ENCODE measurements at places on chromosomes 4 and X.

DNA sequence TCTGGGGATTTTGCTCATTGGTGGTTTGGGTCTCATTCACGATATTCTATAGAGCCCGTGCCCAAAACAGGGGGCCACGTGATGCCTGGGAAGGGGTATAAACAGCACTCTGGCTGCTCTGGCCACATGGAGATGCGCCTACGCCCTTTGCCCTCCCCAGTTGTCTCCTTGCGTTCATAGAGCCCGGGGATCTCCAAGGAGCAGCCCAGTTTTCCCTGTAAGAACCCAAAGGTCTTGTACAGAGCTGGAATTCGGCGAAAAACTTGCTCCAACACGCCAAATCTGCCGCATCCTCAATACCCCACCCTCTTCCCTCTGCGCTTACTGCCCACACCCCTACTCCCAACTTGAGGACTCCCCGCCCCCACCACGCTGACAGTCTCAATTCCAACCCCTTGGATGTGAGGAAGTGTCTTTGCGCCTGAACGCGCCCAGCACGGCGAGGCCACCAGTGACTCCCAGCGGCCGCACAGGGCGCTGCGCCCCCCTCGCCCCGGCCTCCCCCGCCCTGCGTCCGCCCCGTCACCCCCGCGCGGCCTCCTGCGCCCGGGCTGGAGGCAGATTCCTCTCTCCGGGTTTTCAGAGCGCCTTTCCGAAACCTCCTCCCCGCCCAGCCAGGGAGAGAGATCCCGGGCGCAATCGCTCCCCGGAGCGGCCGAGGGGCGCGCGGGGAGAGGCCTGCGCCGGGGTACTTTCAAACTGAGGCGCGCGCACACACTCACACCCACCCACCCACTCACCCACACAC, at the start of gene NHS:
TSS of gene NHS (plus strand) at position 582 of the 748 bp plus-strand sequence. CDS start 558 bp downstream, outside the sequence.
- no peak for DNase-seq

GRCh38 chr4:20126906-20127305, 124.8 kb upstream of the SLIT2 start:
- DNase-seq, result no peak

GRCh38 chr4:40721730-40722171, 28.0 kb upstream of the NSUN7 start:
- no peak for DNase-seq

DNA sequence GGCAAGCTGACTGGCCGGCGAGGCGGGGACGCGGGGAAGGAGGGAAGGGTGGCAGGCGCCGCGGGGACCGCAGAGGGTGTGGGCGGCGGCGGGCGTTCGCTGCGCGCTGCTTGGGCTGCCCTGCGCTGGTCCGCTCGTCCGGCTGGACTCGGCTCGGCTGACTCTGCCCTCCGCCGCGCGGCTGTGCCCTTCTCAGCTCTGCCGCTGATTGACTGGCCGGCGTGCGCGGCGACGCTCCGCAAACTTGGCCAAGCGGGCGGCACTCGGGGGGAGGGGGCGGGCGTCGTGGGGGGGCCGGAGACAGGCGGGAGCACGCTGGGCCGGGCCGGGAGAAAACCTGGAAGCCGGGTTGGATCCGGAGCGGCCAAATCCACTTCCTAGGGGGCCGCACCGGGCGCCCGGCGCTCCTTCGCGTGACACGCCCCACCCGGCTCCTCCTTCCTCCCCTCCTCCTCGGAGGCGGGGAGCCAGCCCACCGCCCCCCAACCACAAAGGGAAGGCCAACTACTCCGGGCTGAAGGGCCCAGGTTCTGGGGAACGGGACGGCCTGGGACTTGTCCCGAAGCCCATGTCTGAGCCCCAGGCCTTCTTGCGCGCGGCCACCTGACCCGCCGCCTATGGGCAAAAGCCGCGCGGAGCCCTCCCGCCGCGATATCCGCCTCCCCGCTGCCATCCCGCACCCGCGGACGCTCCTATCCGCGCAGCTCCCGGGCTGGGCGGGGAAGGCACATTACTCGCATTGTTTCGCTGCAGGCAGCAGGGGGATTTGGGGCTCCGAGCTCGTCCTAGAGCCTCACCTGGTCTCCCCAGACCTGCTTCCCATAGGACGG, at the start of gene GPC4:
TSS of gene GPC4 (minus strand) at position 214 of the 830 bp plus-strand sequence. CDS start 524 bp downstream, outside the sequence.
- DNase-seq, result no peak

DNA sequence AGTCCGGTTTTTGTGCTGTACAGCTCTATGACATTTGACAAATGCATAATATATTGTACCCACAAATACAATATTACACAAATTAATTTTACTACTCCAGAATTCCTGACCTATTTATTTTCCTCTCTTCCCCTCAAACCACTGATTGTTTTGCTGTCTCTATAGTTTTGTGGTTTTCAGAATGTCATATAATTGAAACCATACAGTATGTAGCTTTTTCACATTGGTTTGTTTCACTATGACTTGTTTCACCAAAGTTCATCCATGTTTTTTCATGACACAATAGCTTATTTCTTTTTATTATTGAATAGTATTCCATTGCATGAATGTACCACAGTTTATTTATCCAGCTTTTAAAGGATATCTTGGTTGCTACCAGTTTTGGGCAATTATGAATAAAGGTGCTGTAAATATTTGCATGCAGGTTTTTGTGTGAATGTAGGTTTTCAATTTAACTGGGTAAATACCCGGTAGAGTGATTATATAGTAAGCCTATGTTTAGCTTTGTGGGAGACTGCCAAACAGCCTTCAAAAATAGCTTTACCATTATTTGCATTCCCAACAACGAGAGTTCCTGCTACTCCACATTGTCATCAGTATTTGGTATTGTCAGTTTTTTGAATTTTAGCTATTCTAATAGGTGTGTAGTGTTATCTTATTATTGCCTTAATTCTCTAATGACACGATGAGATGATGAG, 25.9 kb downstream of the RNF175 start:
- DNase-seq, result no peak

DNA sequence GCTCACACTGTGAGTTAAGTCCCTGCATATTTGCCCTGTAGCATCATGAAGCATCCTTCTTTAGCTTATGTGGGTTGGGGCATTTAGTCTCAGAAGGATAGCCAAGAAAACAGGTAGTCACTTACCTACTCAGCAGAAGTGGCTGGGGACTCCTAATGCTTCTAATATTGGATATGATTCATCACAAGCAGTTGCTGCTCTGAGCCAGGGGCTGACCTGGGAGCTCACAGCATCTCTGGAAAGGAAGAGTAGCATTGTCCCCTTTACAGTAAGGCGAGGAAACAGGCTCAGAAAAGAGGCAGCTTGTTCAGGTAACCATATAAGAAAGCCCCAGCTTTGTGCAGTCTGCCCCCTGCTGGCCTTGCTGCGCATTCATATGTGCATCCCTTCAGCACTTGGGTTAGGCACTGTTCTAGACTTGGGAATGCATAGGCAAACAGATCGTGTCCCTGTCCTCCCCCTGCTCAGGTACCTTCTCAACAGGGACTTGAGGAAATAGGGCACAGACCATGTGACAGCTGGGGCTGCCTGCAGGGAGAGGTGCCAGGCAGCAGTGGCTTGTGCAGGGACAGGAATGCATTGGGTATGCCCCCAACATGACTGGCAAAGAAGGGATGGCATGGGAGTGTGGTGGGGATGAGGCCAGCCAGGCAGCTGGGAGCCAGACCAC, 35.7 kb upstream of the TBC1D14 start:
- DNase-seq, result peak; percentile 69

DNA sequence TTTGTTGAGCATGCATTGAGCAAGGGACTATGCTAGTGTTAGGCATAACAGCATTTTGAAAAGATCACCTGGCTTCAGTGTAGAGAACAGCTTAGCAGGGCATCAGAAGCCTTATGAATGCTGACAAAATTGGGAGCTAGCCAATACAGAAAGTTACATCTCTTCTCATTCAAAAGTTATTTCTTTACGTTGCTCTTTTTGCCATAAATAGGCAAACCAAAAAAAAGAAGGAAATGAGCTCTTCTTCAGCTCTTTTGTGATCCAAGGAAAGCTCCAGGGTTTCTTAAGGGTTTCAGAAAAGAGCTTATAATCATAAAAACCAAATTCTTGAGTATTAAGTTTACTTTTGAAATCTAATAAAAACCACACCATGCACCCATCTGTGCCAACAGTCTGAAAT, 35.2 kb upstream of the LNX1 start:
- DNase-seq, result no peak

DNA sequence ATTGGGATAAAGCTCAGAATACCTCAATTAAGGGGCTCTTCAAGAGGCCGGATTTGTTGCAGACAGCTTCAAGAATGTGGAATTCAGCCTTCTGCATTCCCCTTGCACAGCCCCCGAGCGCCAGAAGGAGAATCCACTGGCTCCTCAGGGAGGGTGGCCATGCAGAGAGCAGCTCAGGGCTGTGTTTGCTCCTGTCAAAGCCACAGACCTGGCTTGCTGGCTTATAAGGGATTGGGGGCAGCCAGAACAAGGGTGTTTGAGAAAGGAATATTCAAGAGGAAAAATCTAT, 36.8 kb downstream of the ING2 start:
- DNase-seq, result no peak

- no peak for DNase-seq
Measured at GRCh38 chrX:101925733-101926132, 6.1 kb downstream of the ZMAT1 start.

DNA sequence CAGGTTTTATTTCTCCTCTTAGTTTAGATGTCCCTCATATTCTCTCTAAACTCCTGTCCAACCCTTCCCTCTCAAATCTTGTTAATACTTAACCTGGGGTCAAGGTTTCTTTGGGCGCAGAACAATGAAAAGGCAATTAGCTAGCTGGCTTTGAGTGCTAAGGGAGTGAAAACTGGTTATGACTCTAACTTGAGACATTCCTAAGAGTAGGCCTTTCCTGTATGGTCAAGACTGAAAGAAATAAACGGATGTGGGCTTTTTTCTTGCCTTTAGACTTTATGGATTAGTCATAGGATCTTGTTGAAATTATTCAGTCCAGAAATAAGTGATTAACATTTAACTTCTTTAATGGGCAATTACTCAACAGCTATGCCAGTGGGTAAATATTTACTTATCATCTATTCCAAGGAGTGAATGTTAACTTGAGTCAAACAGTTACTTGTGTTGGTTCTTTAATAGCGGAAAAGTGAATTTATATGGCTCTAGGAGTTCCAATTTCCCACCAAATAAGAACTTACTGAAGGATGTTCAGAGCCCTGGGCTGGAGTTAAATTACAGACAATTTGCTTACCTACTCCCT, 141.7 kb upstream of the SCML1 start:
- no peak for DNase-seq

- DNase-seq, result no peak
Measured at GRCh38 chr4:44553180-44553579, 98.2 kb downstream of the YIPF7 start.

- no peak for DNase-seq
Measured at GRCh38 chrX:79721234-79721633, 293.3 kb upstream of the TBX22 start.
